ENCODE measurements at places on chromosomes 1 and 21.

- no peak for DNase-seq
Observed at GRCh38 chr1:17732475-17732874, 22.7 kb upstream of the ACTL8 start.

DNA sequence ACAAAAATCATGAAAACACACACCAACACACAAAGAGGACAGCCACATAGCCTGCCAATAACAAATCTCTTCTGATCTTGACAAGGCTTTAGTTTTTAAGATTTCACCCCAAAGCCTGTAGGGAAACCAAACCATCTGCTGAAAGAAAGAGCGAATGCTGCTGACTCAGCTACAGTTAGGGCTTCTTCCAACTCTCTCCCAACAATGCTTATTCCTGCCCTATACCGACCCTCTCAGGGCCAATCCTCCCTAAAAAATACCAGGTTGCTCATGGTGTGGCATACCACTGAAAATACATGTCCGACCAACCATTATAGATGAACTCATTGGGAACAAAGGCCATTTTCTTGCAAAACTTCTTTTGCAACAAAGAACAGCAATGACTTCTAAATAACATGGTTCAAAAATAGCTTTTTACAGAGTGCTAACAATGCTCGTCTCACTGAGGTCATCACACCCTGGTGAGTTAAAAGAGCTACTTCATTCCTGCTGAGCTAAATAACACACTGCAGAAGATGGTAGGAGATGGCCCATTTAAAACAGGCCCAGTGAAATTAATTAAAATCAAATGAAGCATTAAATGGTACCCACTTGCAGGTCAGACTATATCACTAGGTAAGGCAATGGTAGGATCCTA lies 86.1 kb downstream of the KIAA0319L start:
- DNase-seq, result no peak

GRCh38 chr1:233600488-233600887 lies 13.4 kb upstream of the KCNK1 start:
- DNase-seq, result no peak

DNA sequence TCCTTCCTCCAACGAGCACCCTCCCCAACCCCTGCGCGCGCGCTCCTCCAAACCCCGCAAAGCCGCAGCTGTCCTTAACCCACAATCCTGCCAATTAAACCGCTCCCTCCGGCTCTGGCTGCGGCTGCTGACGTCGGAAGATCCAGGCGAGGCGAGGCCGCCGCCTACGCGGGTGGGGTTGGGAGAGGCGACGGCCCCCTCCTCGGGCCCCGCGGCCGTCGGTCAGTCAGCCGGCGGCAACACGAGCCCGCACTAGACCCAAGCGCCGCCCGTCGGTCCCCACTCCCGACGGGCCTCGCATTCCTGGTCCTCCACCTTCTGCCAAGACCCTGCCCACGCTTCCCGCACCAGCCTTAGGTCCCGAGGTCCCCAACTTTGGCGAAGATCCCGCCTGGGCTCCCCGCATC lies 75.4 kb downstream of the VWA5B1 start:
- no peak for DNase-seq

DNA sequence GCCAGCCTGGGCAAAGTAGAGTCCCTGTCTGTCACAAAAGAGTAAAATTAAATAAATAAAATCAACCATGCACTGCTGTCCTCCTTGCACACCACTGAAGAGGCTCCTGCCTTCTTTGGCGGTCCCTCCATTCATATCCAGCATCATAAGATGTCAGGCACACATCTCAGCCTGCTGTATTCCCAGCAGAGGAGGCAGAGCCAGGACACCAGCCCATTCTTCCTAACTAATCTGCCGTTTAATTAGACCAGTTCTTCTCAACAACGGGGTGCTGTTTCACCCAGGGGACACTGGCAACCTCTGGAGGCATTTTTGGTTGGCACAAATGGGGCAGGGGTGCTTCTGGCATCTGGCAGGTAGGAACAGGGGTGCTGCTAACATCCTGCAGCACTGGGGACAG lies 119.7 kb downstream of the ETS2 start:
- no peak for DNase-seq

GRCh38 chr1:24502709-24503058 lies at the start of gene RCAN3:
TSS of gene RCAN3 (plus strand) at chr1:24502836. CDS start at chr1:24514373, 11,537 bp downstream.
- peak; percentile 52 for DNase-seq

GRCh38 chr1:119516680-119517079 lies 9.7 kb downstream of the HSD3B1 start:
- no peak for DNase-seq

GRCh38 chr1:199690496-199690895 lies 337.0 kb upstream of the NR5A2 start:
- DNase-seq, result no peak

- peak; percentile 22 for DNase-seq
Observed at GRCh38 chr21:27047658-27048314, 80.9 kb upstream of the ADAMTS5 start.

GRCh38 chr1:222618880-222619596 lies 1.1 kb downstream of the MIA3 start:
- DNase-seq, result no peak

DNA sequence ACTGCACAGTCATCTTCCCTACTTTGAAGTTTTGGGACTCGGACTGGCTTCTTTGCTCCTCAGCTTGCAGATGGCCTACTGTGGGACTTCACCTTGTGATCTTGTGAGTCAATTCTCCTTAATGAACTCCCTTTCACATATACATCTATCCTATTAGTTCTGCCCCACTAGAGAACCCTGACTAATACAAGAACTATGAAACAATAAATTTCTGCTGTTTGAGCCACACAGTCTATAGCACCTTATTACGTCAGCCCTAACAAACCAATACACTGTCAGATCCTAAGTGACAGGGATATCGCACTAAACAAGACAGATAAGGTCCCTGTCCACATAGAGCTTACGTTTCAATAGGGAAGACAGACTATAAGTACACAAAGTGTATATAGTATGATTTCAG lies 120.1 kb downstream of the PLPP3 start:
- no peak for DNase-seq

DNA sequence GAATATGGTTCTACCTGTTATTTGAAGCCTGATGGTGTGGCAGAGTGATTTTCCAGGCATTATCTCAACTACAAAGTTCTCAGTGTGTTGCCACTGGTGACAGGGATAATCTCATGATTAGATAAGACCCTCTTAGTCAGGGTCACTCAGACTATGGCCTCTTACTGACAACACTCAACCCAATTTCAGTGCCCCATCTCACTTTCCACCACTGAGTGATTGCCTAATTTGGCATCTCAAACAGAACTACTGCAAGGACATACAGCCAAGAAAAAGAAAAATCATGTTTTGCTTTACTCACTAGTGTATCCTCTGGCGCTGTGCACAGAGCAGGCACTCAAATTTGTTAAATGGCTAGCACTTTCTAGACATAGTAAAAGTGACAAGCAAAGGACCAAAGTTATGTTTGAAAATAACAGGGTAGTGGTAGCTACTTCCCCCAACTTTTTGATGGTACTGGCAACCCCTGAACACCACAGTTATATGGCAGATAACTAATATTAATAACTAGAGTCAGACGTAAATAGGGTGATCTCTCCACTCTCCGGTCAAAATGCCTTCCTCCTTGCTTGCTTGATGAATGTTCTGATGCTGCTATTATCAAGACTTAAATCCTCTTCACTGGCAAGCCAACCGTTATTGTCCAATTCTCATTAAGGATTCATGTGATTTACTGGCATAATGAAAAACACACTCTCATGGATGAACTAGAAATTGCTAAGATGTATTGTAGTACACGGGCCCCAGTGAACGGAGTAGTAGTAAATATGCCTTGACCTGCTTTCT lies 37.1 kb upstream of the SLC30A10 start:
- DNase-seq, result no peak

DNA sequence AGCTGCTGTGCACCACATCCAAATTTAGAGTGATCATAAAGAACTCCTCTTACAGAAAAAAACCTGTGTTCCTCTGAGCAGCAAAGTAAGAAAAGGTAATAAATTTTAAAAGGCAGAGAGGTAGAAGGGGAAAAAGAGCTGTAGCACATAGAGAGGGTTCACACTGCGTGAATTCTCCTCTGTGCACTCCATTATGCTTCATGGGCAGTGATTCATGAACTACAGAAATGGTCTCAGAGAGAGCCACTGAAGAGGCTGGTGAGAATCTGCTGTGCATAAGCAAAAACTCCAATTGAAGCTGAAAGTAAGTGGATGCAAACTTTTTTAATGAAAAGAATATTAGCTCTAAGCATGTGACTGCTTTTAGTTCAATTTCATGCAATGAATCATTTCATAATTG lies 65.0 kb downstream of the CRB1 start:
- DNase-seq, result no peak

DNA sequence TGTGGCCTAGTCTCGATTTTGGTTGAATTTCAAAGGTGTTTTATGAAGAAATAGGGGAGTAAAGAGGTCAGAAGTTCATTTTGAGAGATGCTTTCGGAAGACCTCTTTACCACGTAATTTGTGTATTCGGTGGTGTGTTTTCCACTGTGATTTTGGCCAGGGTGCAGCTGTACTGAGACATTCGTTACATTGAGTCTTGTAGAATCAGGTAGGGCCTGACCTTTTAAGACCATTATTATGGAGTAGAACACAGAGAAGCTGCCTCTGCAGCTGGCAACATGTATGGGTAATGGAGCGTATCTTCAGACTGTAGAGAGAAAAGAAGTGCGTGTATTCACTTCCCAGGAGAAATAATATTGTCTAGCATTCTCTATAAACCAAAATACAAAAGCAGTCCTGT lies 326.5 kb downstream of the PDE4B start:
- no peak for DNase-seq

DNA sequence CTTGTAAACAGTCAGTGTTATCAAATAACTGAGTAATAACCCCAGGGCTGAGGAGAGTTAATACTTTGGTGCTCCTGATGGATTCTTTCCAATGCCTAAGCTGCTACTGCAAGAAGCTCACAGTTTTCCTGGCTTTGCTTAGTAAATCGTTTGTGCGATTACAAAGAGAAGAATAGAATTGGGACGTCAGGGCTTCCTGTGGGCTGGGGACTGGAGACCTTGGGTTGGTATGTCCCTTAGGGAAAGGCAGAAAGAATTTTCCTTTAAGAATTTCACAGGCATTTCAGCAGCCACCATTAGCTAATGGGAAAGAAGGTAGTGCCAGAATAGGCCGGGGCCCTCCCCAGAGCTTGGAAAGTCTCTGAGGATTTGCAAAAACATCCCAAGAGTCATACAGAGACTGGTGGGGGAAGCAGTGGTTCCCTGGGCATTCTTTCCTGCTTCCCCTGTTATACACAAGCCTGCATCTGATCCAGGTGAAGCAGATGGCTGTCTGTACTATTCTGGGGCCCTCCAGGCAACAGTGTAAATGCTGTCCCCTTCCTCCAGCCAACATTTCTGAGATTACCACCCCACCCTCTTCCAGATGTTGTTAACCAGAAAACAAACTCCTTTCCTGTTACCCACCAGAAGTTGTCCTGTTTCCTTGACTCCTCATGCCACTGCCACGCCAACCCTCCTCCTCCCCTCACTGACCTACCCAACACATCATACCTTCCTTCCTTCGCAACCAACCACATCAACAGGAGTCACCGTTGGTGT lies 40.2 kb downstream of the PLXNA2 start:
- no peak for DNase-seq

- no peak for DNase-seq
Observed at GRCh38 chr1:157105298-157105987, 5.8 kb upstream of the ETV3L start.

GRCh38 chr1:219581344-219581743 lies 31.6 kb downstream of the ZC3H11B start:
- no peak for DNase-seq

GRCh38 chr1:211529453-211529852 lies 37.5 kb upstream of the RD3 start:
- no peak for DNase-seq

GRCh38 chr21:16476056-16476825 lies 746.5 kb downstream of the USP25 start:
- DNase-seq, result no peak

DNA sequence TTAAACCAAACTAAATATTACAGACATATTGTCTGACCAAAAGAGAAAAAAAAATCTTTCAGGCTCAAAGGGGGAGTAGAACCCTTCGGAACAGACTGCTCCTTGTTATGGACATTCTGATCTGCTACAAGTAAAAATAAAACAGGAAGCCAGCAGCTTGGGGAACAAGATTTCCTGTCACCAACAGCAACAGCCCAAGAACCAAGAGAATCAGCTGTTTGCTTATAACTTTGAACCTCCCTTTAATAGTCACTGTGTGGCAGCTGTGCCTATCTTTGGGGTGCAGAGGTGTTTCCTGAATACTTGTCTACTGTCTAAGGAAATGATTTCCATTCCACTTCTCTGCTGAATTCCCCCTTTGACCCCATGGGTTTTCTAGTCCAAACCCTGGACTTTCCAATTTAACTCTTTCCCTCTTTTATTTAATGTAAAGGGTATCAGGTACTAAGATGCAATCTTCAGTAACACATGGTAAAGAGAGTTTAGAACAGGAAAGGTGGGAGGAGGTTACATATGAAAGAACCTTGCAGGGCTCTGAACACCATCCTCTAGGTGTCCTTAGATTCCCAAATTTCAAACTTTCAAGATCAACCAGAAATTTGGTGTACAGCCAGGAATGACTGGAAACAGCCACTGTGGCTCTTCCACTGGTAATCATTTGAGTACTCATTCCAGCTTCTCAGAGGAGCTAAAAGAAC lies 38.6 kb downstream of the GPR3 start:
- no peak for DNase-seq

DNA sequence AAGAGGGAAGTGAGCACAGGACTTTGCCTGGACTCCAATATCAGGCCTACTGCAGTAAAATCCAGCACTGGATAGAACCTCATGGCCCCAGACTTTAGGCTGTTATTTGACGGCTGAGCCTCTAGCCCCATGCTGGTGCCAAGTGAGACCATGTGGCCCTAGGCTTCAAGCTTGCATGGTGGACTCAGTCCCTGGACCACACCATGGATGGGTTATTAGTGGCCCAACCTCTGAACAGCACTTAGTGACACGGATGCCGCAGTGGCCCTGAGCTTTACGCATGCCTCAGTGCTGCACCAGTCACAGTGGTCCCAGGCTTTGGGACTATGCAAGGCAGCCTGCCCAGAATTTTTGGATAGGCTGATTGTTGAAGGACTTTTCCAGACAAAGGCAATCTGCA lies 13.0 kb downstream of the IFI44L start:
- no peak for DNase-seq

DNA sequence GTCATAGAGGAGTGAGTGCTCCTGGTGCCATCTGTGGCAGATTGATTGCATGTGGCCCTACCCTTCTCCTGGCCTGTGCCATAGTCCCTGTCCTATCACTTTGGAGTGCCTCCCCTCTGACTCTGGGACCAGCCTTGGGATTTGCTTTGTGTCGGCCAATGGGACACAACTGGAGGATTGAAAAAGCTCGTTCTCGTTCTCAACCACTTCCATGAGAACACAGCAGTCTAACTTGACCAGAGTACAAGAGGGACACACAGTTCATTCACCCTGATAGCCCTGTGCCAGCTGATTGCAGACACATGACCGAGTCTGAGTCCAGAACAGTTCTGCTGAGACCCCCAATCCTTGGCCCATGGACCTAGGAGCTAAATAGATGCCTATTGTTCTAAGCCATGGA lies 47.8 kb downstream of the C1orf198 start:
- no peak for DNase-seq

GRCh38 chr21:27021801-27022200 lies 54.9 kb upstream of the ADAMTS5 start:
- no peak for DNase-seq

- no peak for DNase-seq
Observed at GRCh38 chr1:226029093-226029496, 30.0 kb upstream of the SDE2 start.

Data from AG09319 (cell line).